ENCODE measurements at places on chromosomes 7 and 10.

- DNase-seq = no peak
Measured at GRCh38 chr7:146735992-146736391, 619.4 kb downstream of the CNTNAP2 start.

GRCh38 chr10:78579995-78580394 is 488.8 kb upstream of the ZMIZ1 start:
- no peak for DNase-seq

DNA sequence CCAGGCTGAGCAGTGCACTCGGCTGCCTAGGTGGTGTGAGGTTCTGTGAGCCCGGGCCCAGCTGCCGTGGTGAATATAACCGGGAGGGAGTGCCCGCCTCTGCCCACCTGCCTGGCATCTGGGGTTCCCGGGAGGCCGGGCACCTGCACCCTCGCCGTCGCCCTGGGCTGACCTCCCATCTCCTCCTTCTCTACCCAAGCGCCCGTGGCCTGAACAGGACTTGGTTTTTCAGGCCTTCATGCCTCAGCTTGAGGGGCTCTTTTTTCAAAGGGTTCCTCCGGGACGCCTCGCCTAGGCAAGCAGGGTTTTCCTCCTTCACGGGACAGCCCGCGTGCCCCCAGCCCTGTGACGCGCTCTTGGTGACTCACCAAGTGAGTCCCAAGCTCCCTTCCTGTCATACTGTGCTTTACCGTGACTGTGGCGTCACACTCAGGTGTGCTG is 9.9 kb downstream of the INPP5A start:
- no peak for DNase-seq

GRCh38 chr10:123117644-123118417 is 17.9 kb upstream of the HMX3 start:
- no peak for DNase-seq

- DNase-seq = no peak
Measured at GRCh38 chr7:113071465-113071864, 15.2 kb downstream of the GPR85 start.

GRCh38 chr7:149870701-149871483 is 2.9 kb upstream of the ATP6V0E2 start:
- no peak for DNase-seq

GRCh38 chr10:77004917-77005564 is 632.6 kb downstream of the KCNMA1 start:
- DNase-seq = no peak

- peak; percentile 54 for DNase-seq
Measured at GRCh38 chr10:124535731-124536495, 74.3 kb downstream of the LHPP start.

DNA sequence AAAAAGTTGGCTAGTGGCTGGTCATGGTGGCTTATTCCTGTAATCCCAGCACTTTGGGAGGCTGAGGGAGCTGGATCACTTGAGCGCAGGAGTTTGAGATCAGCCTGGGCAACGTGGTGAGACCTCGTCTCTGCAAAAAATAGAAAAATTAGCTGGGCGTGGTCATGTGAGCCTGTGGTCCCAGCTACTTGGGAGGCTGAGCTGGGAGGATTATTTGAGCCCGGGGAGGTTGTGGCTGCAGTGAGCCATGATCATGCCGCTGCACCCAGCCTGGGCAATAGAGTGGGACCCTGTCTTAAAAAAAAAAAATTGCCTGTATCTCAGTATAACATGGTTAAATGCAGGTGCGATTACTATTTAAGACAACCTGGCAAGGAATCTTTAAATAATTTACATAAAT is 61.0 kb downstream of the ADD3 start:
- DNase-seq = no peak

DNA sequence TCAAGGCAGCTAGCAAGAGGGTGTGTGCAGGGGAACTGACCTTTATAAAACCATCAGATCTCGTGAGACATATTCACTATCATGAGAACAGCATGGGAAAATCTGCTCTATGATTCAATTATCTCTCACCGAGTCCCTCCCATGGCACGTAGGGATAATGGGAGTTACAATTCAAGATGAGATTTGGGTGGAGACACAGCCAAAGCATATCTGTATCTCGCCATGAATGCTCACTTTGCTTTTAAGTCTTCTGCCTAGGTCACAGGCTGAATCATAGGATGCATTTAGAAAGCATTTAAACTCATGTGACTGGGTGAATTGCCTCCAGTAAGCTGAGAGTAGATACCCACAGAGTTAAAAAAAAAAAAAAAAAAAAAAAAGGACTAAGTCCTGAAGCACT is 220.0 kb downstream of the AGMO start:
- no peak for DNase-seq

DNA sequence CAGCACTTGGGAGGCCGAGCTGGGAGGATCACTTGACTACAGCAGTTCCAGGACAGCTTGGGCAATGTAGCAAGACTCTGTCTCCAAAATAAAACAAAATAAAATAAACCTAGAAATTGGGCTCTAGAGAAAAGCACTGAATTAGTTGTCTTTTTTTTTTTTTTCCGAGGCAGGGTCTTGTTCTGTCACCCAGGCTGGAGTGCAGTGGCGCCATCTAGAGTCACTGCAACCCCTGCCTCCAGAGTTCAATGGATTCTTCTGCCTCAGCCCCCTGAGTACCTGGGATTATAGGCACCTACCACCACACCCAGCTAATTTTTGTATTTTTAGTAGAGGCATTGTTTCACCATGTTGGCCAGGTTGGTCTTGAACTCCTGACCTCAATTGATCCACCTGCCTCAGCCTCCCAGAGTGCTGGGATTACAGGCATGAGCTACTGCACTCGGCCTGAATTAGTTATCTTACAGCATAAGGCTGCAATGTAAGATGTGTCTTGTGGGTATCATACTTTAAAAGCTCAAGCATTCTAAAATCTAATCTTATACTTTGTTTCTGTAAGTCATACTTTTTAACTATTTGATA is 12.8 kb downstream of the MEIG1 start:
- DNase-seq = no peak

DNA sequence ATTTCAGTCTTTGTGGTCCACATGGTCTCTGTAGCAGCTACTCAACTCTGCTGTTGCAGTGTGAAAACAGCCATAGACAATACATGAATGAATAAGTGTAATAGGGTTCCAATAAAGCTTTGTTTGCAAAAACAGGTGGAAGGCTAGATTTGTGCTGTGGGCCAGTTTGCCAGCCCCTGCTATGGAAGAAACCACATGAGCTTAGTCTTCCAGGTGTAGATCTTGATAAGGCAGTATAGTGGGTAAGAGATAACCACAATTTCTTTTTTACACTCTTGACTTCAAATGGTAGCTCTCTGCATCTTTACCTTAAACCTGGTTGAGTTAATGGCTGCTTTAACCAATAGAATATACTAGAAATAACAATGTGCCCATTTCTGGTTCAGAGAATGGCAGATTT is 135.0 kb upstream of the PALS2 start:
- no peak for DNase-seq

DNA sequence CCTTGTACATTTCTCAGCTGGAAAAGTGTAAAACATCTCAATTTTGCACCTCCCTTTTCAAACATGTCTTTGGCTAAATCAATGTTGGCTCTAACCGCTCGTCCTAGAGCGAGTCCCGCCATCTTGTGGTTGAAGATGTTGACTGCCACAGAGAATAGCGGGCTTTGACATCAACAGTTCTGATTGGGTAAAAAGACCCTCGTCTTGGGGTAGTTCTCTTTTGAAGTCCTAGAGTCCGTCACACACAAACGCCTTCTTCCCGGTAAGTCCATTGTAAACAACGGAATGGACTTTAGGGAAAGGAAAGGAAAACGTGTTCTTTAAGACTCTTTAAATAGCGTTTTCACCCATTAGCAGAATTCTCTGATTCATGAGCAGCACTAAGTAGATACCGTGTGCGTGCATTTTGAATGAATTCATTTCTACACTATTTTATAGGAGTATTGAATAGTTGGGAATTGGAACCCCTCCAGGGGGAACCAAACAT is 452 bp upstream of the RPP30 start:
- no peak for DNase-seq

DNA sequence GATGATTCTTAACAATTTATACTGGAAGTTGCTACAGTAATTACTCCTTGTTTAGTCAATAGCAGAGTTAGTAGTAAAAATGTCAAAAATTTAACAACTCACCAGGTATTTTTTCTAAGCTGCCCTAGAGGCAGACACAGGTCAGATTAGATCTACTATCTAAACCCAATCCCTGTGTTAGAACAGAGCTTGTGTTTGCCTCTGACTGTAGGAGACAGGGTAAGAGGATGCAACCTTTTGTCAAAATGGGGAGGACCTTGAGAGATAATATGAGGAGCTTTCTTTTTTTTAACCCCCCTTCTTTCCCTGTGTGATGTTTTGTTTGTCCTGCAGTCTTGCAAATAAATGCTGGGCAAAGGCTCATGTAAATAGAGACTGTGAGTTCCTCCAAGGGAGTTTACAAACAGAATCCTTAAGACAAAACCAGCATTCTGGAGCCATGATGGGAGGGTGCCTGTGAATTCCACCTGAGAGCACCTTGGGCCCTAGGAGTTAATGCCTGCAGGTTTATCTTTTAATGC is 353.1 kb downstream of the GATA3 start:
- DNase-seq = no peak

DNA sequence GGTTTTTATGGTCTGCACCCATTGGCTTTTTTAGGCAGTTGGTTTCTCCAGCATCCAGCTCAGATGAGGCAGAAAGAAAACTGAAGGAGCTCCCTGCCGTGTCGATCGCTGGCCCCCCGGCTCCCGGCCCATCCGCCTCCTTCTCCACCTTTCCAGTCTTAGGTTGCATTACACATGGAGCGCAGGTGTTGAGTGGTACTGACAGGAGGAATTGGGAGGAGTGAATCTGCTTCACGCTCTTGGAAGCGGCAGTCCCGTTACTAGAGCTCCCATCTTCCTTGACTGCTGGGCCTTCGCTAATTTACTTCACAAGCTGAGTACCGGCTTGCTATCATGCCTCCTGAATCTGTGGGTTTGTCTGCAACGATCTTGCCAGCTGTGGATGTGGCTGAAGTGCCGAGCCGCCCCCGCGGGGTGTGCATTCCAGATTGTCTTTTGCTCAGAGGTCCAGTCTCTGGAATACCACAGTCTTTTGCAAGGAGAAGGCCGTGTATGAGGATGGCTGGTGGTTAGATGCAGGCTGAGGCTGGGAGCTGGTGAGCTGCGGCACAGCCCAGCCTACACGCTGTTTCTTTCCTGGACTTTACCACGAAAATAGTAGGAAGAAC is 17.1 kb downstream of the IQCE start:
- DNase-seq = no peak

GRCh38 chr7:105295596-105296352 is 92.9 kb downstream of the SRPK2 start:
- no peak for DNase-seq

- no peak for DNase-seq
Measured at GRCh38 chr7:122652876-122653275, 46.0 kb downstream of the RNF133 start.

GRCh38 chr10:88893611-88894010 is 13.6 kb downstream of the STAMBPL1 start:
- DNase-seq = no peak

- DNase-seq = peak; percentile 3
Measured at GRCh38 chr7:45421806-45422205, 152.4 kb upstream of the ADCY1 start.

- no peak for DNase-seq
Measured at GRCh38 chr10:124010024-124010423, 83.4 kb downstream of the CHST15 start.

DNA sequence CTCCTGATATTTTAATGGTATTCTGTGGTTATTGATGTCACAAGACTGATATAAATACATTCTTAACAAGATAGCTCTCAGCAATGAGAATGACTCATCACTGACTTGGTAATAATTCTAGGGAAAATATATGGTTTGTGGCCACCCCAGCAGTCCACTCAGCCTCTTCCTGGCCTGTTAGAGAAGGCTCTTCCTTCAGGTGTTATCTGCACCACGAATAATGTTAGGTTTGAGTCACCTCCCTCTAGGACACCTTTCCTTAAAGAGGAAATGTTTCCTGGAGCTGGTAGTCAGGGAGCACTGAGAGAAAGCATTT is 163.3 kb downstream of the SVIL start:
- DNase-seq = no peak

- no peak for DNase-seq
Measured at GRCh38 chr7:156494960-156495359, 145.6 kb upstream of the RNF32 start.

- no peak for DNase-seq
Measured at GRCh38 chr10:88854684-88855083, 3.0 kb upstream of the ANKRD22 start.

- DNase-seq = no peak
Measured at GRCh38 chr10:126394948-126395347, 6.7 kb upstream of the ADAM12 start.

GRCh38 chr7:105999256-105999655 is 36.2 kb downstream of the CDHR3 start:
- DNase-seq = no peak

DNA sequence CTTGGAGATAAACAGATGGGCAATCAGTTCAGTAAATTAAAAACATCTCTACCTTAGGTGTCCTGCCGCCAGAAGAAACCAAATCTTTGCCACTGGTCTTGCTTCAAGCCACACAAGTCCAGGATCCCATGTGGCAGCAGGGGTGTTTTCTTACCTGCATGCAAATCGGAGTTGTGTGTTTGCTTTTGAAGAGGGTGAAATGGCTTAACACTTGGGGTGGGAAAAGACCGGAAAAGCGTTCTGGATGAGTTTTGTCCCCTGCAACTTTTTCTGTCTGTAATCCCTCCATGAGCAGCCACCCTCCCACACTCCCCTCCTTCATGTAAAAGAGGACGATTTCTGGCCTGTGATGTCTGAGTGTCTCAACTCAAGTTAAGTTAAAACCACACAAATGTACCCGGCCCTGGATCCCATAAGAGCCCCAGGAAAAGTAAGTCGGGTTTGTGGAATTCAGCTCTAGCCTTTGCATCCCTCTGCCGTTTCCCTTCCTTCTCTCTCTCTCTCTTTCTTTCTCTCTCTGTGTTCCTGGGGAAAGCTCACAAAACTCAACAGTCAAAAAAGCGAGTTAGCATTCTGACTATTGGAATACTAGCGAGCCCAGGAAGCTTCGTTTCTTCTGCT is 178.5 kb downstream of the TCF7L2 start:
- DNase-seq = no peak

DNA sequence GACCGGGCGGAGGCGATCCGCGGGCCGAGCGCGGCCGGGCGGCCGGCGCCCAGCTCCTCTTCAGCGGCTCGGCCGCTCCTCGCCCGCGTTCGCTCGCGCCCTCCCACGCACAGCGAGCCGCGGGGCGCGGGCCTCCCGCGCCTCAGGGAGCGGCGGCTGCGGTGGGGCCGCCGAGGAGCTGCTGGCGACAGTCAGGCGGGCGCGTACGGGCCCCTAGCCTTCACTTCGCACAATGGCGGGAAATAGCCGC is at the start of gene MCMBP:
Gene MCMBP, minus strand, starts transcription at position 234 of the 250 bp plus-strand sequence. CDS start 259 bp downstream, outside the sequence.
- DNase-seq = no peak
